ENCODE measurements at places on chromosomes 3 and 15. TPM values are rescaled to one million over a fixed set of nuclear protein-coding genes. Genes with fewer than 3 reads are reported as not detected.

CCDC13 gene
- 1.9 TPM for total RNA-seq

FSIP1 gene
- 0.07 TPM for total RNA-seq

TP63 gene
- total RNA-seq = not detected

LOXL1 gene
- total RNA-seq = not detected

DYNC1LI1 gene
- total RNA-seq = 26.6 TPM

ACSBG1 gene
- total RNA-seq = not detected

GPR160 gene
- 67.6 TPM for total RNA-seq

PRR20G gene
- not detected for total RNA-seq

SUCLG2 gene
- 49.0 TPM for total RNA-seq

NR1I2 gene
- total RNA-seq = 3.8 TPM

FBXW12 gene
- not detected for total RNA-seq

AAGAB gene
- 30.6 TPM for total RNA-seq

CPLX3 gene
- 5.2 TPM for total RNA-seq

TTLL13 gene
- not detected for total RNA-seq

ZNF385D gene
- total RNA-seq = not detected

RTP4 gene
- total RNA-seq = 3.4 TPM

- no peaks in the 10 kb centered on the region for H3K27me3 ChIP-seq
- H3K27ac ChIP-seq = no peak overlapping the region
- H3K4me1 ChIP-seq = no peaks in the 10 kb centered on the region
- no peaks in the 10 kb centered on the region for H3K36me3 ChIP-seq
- DNase-seq = no peak
Observed at GRCh38 chr3:62098646-62099365, 274.5 kb downstream of the FEZF2 start.

DNA sequence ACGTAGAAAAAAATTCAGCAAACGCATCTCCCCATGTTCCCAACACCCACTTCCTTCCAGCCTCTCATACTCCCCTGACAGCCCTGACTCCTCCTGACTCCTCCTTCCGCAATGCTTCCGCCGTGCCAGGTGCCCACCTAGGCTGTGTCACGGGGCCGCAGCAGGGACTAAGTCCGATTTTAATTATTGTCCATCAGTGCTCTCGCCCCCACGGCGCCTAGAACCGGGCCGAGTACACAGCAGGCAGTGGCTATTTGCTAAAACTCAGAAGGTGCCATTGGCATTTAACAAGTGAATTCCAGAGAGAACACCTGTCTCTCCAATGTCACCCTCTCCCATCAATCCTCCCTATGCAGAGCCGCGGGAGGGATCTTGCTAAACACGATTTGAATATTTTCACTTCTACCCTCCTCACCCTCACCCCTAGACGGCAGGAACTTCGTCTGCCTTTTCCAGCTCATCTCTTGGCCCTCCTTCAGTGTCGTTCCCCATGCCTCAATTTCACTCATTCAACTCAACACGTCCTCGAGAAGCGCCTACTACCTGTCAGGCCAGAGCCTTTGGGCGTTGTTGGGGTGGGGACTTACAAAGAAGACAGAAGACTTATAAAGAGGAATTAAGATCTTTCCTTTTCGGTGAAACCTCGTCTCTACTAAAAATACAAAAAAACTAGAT is 11.5 kb upstream of the SHF start:
- peak overlapping the region; percentile 88 for H3K4me3 ChIP-seq
- no peaks in the 10 kb centered on the region for H3K27me3 ChIP-seq
- peaks cover 41% of the 10 kb centered on the region for H3K4me1 ChIP-seq

GRCh38 chr3:17581421-17582080 is 160.9 kb downstream of the TBC1D5 start:
- no peaks in the 10 kb centered on the region for H3K27me3 ChIP-seq
- DNase-seq = no peak
- H3K4me3 ChIP-seq = no peak overlapping the region
- no peaks in the 10 kb centered on the region for H3K36me3 ChIP-seq
- no peak overlapping the region for H3K27ac ChIP-seq
- peaks cover 52% of the 10 kb centered on the region for H3K4me1 ChIP-seq

DNA sequence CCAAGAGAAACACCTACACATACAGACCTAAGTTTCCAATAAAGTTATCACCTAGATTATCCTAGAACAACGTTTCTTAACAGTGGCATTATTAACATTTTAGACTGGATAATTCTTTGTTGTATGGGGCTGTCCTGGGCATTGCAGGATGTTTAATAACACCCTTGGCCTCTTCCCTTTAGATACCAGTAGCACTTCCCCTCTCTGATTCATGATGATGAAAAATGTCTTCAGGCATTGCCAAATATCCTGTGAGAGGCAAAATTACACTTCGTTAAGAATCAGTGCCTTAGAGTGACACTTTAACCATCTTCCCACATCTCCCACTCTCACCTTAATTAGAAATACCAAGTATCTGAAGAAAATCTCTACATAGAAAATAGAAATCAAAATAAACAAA is 352.6 kb downstream of the CGGBP1 start:
- H3K4me3 ChIP-seq = no peak overlapping the region
- no peaks in the 10 kb centered on the region for H3K36me3 ChIP-seq
- H3K27ac ChIP-seq = no peak overlapping the region
- H3K27me3 ChIP-seq = no peaks in the 10 kb centered on the region

GRCh38 chr15:97993310-97993738 is 32.8 kb downstream of the ARRDC4 start:
- DNase-seq = no peak
- H3K27me3 ChIP-seq = no peaks in the 10 kb centered on the region
- H3K4me1 ChIP-seq = no peaks in the 10 kb centered on the region
- H3K36me3 ChIP-seq = no peaks in the 10 kb centered on the region

GRCh38 chr15:65926899-65927298 is 57.6 kb downstream of the RAB11A start:
- no peak overlapping the region for H3K4me3 ChIP-seq
- H3K36me3 ChIP-seq = no peaks in the 10 kb centered on the region
- no peak overlapping the region for H3K27ac ChIP-seq
- no peak for DNase-seq
- H3K4me1 ChIP-seq = peaks cover 1% of the 10 kb centered on the region

GRCh38 chr3:77906102-77906709 is 866.3 kb downstream of the ROBO2 start:
- H3K4me1 ChIP-seq = peaks cover 12% of the 10 kb centered on the region
- no peak overlapping the region for H3K27ac ChIP-seq
- H3K36me3 ChIP-seq = no peaks in the 10 kb centered on the region
- H3K27me3 ChIP-seq = no peaks in the 10 kb centered on the region
- H3K4me3 ChIP-seq = no peak overlapping the region
- no peak for DNase-seq

GRCh38 chr3:4493014-4493940 is at the start of gene ITPR1:
Gene ITPR1 (plus strand): TSS chr3:4493348. CDS start chr3:4516492, 23,144 bp downstream.
- H3K4me1 ChIP-seq = peaks cover 33% of the 10 kb centered on the region
- no peak within 1 kb of the TSS for H3K27ac ChIP-seq
- H3K36me3 ChIP-seq = no peaks in the 10 kb centered on the region
- DNase-seq = peak; percentile 99
- H3K4me3 ChIP-seq = peak within 1 kb of the TSS; percentile 84
- H3K27me3 ChIP-seq = no peaks in the 10 kb centered on the region

DNA sequence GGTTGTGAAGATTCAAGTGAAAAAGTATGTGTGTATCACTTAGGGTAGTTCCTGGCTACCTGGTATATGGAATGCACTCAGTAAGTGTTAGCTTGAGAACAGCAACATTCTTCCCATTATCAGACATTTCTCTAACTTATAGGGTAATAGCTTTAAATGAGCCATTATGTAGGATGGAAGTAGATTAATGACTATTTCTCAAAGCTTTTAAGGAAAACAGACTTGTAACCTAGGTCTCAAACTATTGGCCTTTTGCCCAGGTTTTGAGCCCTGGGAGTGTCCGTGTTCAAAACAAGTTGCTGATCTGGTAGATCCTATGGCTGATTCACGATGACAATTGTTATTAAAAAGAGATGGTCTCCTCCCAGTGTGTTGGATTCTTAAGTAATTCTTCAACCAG is 129.1 kb upstream of the UMPS start:
- DNase-seq = no peak
- no peaks in the 10 kb centered on the region for H3K27me3 ChIP-seq
- no peaks in the 10 kb centered on the region for H3K36me3 ChIP-seq
- H3K4me3 ChIP-seq = no peak overlapping the region

DNA sequence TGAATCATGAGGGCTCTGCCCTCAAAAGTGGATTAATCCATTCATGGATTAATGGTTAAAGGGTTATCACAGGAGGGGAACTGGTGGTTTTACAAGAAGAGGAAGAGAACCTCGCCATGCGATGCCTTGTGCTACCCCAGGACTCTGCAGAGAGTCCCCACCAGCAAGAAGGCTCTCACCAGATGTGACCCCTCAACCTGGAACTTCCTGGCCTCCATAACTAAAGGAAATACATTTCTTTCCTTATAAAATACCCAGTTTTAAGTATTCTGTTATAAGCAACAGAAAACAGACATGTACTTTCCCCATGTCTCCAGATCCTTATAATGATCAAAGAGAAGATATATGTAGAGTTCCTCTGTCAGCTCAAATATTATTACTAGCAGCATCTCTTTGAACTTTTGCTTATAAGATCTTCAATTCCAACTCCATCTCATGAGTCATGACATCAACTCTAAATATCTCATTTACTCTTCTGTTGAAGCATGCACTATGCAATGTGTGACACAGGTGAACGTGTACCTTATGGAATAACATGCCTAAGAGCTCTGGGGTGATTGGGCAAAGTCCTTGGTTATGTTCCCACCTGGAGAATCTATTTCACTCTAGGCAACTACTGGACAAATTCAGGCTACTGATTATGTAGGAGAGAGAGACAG is 37.5 kb upstream of the ZBTB38 start:
- H3K36me3 ChIP-seq = no peaks in the 10 kb centered on the region
- no peaks in the 10 kb centered on the region for H3K27me3 ChIP-seq
- H3K27ac ChIP-seq = no peak overlapping the region

DNA sequence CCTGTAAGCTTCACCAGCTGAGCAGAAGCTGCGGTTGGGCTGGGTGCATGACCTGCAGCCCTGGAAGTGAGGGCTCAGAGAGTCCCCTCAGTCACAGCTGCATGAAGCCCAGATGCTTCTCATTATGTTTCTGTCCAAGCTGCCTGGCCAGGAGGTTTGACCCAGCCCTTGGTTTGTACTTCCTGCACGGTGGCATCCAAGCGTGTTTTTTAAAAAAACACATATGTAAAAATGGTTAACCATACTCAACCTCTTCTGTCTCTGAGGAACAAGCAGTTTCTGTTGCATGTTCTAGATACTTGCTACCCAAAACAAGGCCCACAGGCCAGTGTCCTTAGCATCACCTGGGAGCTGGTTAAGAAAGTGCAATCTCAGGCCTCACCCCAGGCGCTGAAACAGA is 76.0 kb upstream of the ATP10A start:
- no peak overlapping the region for H3K27ac ChIP-seq
- H3K27me3 ChIP-seq = no peaks in the 10 kb centered on the region
- DNase-seq = no peak

GRCh38 chr3:44375450-44375849 is 36.9 kb downstream of the TCAIM start:
- H3K4me1 ChIP-seq = no peaks in the 10 kb centered on the region
- H3K27ac ChIP-seq = no peak overlapping the region
- no peak overlapping the region for H3K4me3 ChIP-seq
- H3K27me3 ChIP-seq = no peaks in the 10 kb centered on the region
- no peak for DNase-seq

DNA sequence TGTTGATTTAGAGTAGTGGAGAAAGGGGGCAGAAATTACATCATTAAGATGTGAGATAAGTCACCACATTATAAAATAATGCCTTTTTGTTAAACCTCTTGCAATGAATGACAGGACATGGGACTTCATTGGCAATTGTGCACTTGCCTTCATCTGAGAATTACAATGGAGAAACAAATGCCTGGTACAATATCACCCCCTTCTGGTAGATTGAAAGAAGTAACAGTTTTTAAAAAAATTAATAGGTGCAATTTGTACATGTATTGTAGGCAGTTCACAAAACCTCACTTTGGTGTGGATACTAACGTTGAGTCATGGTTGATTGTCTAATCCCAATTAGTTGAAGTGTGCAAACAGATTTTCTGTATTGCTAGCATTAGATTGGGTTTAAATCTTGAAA is 4.6 kb upstream of the P2RY14 start:
- no peaks in the 10 kb centered on the region for H3K27me3 ChIP-seq
- no peak overlapping the region for H3K4me3 ChIP-seq
- peak; percentile 74 for DNase-seq
- H3K36me3 ChIP-seq = no peaks in the 10 kb centered on the region
- no peak overlapping the region for H3K27ac ChIP-seq

- no peaks in the 10 kb centered on the region for H3K27me3 ChIP-seq
- no peak for DNase-seq
- H3K27ac ChIP-seq = no peak overlapping the region
Observed at GRCh38 chr15:35167675-35168074, 82.6 kb upstream of the NANOGP8 start.

GRCh38 chr3:134822090-134822489 is 27.0 kb downstream of the EPHB1 start:
- DNase-seq = no peak
- H3K36me3 ChIP-seq = no peaks in the 10 kb centered on the region
- no peak overlapping the region for H3K4me3 ChIP-seq
- no peaks in the 10 kb centered on the region for H3K27me3 ChIP-seq
- no peak overlapping the region for H3K27ac ChIP-seq
- H3K4me1 ChIP-seq = peaks cover 18% of the 10 kb centered on the region

DNA sequence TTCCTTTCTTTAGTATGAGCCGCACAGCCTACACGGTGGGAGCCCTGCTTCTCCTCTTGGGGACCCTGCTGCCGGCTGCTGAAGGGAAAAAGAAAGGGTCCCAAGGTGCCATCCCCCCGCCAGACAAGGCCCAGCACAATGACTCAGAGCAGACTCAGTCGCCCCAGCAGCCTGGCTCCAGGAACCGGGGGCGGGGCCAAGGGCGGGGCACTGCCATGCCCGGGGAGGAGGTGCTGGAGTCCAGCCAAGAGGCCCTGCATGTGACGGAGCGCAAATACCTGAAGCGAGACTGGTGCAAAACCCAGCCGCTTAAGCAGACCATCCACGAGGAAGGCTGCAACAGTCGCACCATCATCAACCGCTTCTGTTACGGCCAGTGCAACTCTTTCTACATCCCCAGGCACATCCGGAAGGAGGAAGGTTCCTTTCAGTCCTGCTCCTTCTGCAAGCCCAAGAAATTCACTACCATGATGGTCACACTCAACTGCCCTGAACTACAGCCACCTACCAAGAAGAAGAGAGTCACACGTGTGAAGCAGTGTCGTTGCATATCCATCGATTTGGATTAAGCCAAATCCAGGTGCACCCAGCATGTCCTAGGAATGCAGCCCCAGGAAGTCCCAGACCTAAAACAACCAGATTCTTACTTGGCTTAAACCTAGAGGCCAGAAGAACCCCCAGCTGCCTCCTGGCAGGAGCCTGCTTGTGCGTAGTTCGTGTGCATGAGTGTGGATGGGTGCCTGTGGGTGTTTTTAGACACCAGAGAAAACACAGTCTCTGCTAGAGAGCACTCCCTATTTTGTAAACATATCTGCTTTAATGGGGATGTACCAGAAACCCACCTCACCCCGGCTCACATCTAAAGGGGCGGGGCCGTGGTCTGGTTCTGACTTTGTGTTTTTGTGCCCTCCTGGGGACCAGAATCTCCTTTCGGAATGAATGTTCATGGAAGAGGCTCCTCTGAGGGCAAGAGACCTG is 13.2 kb downstream of the GREM1 start:
- H3K4me3 ChIP-seq = no peak overlapping the region
- no peaks in the 10 kb centered on the region for H3K36me3 ChIP-seq
- H3K27ac ChIP-seq = no peak overlapping the region
- no peaks in the 10 kb centered on the region for H3K27me3 ChIP-seq
- no peak for DNase-seq

GRCh38 chr15:36761132-36761847 is 181.9 kb downstream of the CDIN1 start:
- DNase-seq = no peak
- H3K4me3 ChIP-seq = no peak overlapping the region
- H3K27ac ChIP-seq = no peak overlapping the region

- no peaks in the 10 kb centered on the region for H3K27me3 ChIP-seq
- H3K4me1 ChIP-seq = no peaks in the 10 kb centered on the region
- no peak overlapping the region for H3K27ac ChIP-seq
- H3K36me3 ChIP-seq = no peaks in the 10 kb centered on the region
- H3K4me3 ChIP-seq = no peak overlapping the region
- peak; percentile 84 for DNase-seq
Observed at GRCh38 chr15:51380999-51381806, 39.7 kb downstream of the GLDN start.
